NCI-H2171 treated with DMSO at 0.1 percent for 48 hours (cell line): ENCODE measurements at places on chromosomes 6 and 20.

GRCh38 chr20:21101453-21101931 is 4.7 kb downstream of the LINC00237 start:
- no peak for DNase-seq

GRCh38 chr20:15642109-15642508 is 931.1 kb downstream of the KIF16B start:
- peak; percentile 70 for DNase-seq

- DNase-seq: no peak
Observed at GRCh38 chr6:159966339-159966738, 2.5 kb upstream of the IGF2R start.

- DNase-seq: no peak
Observed at GRCh38 chr6:20233007-20233730, 20.9 kb upstream of the MBOAT1 start.

GRCh38 chr6:23957017-23957416 is 169.0 kb upstream of the NRSN1 start:
- DNase-seq: no peak

DNA sequence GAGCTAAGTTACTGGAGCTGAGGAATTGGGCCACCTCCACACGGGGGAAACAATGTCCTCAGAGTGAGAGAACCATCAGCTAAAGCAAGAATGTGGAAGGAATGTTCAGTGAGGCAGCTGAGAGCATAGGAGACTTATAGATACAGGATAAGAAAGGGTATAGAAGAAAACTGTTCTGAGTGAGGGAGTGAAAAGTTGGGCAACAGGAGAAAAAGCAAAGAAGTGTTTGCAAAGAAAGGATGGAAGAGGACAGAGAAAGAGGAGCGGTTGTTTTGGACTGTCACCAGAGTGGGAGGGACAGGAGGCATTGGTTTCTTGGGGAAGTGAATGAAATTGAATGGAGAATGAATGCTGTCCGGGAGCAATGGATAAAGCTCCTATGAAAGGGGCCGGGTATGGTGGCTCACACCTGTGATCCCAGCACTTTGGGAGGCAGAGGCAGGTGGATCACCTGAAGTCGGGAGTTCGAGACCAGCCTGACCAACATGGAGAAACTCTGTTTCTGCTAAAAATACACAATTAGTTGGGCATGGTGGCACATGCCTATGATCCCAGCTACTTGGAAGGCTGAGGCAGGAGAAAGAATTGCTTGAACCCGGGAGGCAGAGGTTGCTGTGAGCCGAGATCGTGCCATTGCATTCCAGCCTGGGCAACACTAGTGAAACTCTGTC is 296.5 kb downstream of the ADGB start:
- DNase-seq: no peak

DNA sequence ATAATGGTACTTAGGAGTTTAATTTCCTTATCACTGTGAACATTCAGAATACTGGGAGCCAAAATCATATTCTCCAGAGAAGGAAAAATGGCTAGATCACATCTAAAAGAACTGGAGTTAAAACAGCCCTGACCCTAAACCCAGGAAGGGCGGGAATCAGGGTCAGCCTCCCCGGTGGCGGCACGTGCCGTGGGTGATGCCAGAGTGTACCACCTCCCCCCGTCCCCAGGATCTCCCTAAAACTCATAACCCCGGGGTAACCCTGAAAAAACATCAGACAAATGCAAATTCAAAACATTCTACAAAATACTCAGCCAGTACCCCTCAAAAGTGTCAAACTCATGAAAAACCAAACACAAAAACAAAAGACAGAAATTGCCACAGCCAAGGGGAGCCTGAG is 148.3 kb downstream of the DLL1 start:
- no peak for DNase-seq

- DNase-seq: no peak
Observed at GRCh38 chr20:37669062-37669772, 24.6 kb upstream of the CTNNBL1 start.

GRCh38 chr20:57818418-57819181 is 108.8 kb upstream of the PMEPA1 start:
- no peak for DNase-seq

DNA sequence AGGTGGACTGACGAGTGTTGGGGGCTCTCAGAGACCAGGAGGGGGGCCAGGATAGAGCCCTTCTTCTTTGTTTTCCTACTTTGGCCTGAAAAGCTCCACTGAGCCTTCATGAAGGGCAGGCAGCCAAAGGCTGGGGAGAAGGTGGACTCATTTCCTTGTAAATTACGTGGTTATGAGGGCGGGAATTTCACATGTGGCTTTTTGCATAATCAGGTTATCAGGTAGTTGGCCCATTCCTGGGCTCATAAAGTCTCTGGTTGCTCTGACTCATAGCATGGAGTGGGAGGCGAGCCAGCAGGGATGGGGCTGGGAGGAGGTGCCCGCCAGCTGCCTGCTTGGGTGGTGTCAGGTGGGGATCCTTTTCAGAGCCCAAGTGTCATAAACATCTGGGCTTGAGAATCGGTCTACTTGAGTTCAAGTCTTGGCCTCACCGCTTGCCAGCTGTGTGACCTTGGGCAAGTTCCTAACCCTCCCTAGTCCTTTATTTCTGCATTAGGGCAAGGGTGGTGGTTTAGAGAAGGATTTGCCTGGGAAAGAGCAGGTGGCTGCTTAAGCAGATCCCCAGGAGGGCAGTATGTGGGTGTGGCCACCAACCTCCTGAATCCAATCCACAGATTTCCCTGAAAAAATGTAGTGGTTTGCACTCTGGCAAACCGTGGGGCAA is 26.5 kb upstream of the RNF24 start:
- DNase-seq: peak; percentile 92

DNA sequence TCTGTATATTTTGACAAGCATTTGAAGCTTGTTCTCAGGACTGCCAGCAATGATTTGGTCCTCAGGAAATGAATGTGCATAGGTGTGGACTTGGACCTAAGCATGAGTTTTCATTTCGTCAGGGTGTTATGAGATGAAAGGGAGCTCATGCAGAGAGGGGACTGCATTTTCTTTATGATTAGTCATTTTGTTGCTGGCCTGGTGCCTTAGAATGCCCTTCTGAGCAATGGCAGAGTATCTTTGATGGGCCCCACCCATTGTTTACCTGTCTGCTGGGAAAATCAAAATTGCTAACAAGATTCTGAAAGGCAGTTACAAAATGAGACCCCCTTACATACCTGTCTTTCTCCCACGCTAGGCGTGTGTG is 51.5 kb upstream of the MTHFD1L start:
- no peak for DNase-seq

DNA sequence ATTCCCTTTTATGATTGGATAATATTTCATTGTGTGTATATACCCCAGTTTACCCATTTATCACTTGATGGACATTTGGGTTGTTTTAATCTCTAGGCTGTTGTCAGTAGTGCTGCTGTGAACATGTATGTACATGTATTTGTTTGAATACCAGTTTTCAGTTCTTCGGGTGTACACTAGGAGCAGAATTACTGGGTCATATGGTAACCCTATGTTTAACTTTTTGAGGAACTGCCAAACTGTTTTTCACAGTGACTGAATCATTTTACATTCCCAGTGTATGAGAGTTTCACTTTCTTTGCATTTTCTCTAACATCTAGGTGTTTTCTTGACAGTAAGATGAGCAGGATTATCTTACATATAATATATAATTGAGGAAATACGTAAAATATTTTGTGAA is 44.7 kb upstream of the ADIG start:
- DNase-seq: no peak

GRCh38 chr20:23147964-23148730 is 62.0 kb upstream of the CD93 start:
- no peak for DNase-seq

DNA sequence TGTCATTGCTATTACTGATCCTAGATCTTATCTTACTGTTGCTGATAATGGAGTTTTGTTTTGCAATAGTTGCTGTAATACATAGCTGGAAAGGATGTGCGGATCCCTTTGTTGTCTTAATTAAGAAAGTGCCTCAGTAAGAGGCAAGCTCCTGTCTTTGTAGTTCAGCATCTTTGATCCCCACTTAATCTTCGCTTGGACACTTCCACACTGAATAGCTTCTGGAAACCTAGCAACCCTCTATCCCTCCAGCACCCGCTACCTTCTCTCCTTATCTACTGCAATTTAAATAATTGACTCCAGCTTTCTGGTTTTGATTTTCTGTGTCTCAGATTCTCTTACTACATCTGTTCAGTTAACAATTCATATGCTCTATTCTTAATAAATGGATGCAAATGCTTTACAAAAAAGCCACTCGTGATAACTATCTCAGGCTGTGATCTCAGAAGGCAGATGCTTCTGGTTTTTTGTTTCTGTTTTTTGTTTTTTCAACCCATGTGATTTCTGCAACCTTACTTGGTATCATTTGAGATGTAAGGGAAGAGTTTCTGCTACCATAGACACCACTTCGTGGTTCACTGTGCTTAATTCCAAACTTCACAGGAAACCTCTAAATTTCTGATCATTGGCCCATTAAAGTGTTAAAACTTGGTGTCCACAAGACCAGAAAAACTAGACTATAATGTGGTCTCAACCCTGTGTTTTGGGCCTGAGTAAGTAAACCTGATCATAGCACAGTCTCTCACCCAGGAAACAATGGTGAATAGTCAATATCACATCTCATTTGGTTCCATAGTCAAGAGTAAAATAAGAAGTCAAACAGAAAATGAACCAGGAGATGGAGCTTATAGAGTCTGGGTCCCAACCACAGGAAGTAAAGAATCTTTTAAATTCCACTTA is 352.1 kb upstream of the SOX4 start:
- DNase-seq: peak; percentile 96

DNA sequence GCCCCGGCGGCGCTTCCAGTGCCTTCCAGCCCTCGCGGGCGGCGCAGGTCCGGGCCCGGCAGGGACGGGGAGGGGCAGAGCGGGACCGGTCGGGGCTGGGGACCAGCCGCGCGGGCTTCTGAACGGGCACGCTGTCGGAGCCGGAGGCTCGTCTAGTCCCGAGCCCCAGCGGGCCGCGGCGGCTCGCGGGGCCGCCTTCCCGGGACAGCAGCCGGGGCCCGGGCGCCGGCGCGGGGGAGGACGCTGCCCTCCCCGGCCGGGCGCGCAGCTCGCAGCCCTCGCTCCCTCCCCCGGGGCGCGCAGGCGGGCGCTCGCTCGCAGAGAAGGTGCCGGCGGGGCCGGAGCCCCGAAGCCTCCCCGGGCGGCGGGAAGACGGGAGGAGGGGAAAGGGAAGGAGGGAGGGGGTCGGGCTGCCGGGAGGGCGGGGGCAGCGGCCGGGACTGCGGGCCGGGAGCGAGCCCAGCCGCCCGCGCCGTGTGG is 696 bp upstream of the SIRPA start:
- DNase-seq: peak; percentile 64

- peak; percentile 50 for DNase-seq
Observed at GRCh38 chr6:34196116-34196832, 40.4 kb upstream of the HMGA1 start.

DNA sequence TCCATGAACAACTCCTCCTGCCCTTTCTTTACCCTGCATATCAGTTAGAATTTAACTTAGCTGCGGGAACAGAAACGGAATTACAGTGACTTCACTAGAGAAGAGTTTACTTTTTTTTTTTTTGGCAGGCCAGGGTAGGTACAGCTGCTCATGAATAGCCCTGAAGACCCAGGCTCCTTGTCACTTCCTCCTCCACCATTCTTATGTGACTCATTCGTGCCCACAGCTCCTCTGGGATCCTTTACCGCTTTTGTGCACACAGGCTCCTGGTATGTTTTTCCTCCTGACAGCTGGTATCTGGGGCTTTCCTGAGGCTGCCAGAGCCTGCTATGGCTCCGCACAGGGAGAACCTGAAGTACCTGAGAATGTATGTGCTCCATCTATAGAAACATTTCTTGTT is 3.9 kb upstream of the KCNS1 start:
- peak; percentile 55 for DNase-seq

DNA sequence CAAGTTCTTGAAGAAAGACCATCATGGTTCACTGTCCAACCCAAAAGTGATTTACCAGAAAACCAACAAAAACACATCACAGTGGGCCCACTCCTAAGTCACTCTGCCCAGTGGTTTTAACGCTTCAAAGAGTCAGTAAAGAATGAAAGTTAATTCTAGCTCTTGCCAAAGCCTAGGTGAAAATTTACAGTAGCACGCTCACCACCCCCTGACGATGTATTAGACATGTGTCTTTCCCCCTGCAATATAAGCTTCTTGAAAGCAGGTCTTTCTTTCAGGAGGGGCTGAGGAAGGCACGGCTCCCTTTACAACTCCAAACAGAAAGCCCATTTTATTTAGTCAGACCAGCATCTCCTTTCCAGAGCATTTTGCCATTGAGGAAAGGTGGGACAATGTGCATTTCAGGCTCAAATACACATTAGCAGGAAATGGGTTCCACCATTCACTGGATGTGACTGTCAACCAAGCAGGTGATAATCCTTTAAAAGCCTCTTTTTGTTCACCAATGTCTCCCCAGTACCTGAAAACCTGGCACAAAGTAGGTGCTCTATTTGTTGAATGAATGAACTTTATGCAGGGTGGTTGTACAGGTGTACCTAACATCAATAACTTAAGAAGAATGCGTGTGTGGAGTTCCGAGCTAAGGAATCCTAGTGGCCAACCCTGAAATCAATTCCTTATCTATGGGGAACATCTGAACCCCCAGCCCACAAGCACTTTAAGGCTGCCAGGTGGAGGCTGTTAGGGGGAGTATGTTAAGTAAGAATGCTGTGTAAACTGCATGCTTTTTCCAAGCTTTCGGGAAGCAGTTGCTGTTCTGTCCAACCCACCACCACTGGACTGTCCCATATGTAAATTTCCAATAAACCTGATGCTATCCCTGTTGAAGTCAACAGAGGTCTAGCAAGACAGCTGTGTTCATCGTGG is 11.4 kb downstream of the EZR start:
- no peak for DNase-seq

- no peak for DNase-seq
Observed at GRCh38 chr6:84251891-84252539, 24.6 kb upstream of the CEP162 start.

- DNase-seq: no peak
Observed at GRCh38 chr6:113684382-113684901, 172.7 kb upstream of the MARCKS start.

DNA sequence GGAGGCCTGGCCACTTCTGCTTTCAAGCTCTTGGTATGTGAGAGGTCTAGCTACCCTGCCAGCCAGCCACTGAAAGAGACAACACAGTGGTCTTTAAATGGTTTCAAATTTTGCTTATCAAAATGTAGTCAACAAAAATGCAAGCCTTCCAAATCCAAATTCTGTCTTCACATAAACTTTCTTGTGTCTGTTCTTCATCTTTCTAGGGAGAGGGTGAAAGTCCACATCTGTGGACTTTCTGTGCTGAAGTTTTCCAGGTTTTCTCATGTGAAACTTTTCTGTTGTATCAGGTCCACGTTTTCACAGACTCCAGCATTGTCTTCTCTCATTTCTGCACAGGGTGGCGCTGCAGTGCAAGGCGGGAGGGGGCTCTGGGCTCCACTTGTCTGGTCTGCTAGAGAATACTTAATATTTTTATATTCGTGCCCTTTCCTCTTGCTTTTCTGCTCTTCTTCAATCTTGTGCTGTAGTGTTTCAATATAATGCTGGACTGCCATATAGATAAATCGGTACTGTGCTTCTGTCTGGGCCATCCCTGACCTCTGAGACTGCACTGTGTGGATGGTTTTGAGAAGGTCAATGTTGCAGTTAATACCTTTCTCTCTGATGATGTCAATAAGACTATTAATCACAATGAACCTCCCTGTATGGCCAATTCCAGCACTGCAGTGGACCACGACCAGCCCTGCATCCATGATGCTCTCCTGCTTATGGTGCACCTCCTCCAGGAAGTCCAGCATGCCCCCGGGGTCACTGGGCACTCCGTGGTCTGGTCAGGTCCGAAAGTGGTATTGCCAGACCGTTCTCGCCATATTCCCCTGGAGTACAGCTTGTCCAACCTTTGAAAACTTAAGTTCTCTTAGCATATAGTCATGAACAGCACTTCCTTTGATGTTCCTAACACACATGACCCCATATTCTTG is 161.6 kb upstream of the TNFAIP3 start:
- DNase-seq: peak; percentile 34

GRCh38 chr20:13125486-13125885 is 95.6 kb upstream of the ISM1 start:
- no peak for DNase-seq
